T-cell (primary cell): ENCODE measurements at places on chromosomes 5 and 9. TPM values are rescaled to one million over a fixed set of nuclear protein-coding genes. Genes with fewer than 3 reads are reported as not detected.

DNA sequence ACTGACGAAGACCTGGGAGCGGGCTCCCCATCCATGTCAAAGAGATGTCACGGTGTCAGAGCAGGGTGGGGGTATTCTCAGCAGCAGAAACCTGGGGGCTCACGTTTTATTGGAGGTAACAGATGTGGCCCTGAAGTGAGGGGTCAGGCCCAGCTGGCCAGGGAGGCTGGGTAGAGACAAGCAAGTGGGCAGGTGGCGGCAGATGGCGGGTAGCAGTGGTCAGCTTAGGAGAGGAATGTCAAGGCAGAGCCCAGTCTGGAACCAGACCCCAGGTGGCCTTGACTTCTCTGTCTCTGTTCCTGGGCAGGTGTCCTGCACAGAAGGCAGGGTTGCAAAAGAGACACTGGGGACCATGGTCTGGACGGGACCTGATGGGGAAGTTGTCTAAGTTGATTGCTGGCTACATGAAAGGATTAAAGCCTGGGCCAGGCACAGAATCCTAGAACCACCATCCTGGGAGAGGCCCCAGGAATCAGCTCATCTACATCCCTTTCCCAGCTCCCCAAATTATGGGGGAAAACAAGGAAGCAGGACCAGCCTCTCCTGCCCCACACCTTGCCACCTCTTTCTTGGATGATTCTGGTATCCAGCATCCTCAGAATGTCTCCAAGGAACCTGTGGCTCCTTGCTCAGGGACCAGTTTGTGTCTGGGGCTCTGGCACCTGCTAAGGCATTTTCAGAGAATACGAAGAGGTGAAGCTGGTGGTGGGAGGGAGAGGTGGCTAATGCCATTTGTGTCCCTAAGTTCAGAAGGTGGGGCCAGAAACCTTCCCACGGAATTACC is 72.5 kb downstream of the AMBP start:
- no peak overlapping the region for H3K27ac ChIP-seq
- H3K36me3 ChIP-seq = no peaks in the 10 kb centered on the region
- peaks cover 9% of the 10 kb centered on the region for H3K27me3 ChIP-seq
- DNase-seq = no peak

DNA sequence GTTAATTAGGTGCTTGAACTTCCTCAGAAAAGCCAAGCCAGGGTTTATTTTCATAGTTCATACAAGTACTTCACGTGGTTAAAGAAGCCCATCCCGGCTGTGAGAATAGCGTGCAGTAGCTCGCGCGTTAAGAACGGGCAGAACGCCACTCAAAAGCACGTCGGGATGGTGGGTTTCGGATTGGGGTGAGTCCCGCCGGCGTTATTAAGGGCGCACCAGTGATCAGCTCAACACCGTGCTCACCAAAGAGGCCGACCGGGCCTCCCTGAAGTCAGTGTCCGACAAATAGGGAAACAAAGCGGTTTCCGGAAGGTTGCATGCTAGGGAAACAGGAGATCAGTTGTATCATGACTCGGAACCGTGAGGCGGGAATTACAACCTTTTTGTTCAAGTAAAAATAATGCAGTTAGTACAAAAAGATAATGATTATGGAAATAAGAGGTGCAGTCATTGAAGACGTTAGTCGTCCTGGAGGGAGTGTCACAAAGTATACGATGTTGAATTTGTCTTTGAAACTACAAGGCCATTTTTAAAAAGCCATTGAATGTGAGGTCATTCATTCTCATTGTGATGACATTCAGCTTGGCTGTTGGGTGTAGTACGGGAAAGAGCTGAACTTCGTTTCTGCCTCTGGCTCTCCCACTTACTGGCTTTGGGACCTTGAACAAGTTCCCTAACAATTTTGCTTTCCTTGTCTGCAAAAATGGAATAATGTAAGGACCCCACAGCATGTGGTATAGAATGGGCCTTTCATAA is 992 bp downstream of the SETD9 start:
- H3K4me3 ChIP-seq = peak overlapping the region; percentile 66
- peak overlapping the region; percentile 53 for H3K27ac ChIP-seq
- no peak for DNase-seq
- H3K36me3 ChIP-seq = no peaks in the 10 kb centered on the region
- peaks cover 6% of the 10 kb centered on the region for H3K4me1 ChIP-seq

TNFSF8 gene
- 63.4 TPM for total RNA-seq

WHRN gene
- total RNA-seq = 14.4 TPM

DNA sequence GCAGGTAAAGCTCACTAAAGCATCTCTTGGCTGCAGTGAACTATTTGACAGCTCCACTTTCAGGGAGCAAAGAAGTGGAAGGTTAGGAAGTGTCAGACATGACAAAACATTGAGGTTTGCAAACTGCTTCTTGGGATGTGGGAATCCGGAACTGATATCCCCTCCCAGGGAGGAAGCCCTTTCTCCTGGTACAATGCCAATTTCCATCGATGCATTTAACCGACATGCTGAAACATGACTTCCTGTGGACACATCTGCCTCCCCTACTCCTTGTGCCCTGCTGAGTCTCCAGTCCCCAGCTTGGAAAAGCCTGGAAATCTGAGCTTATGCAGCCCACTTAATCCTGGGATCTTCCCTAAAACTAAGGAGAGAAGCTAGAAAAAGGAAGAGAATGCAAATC is 323.1 kb upstream of the DAP start:
- H3K27ac ChIP-seq = no peak overlapping the region
- H3K4me3 ChIP-seq = no peak overlapping the region
- no peaks in the 10 kb centered on the region for H3K36me3 ChIP-seq
- H3K4me1 ChIP-seq = no peaks in the 10 kb centered on the region
- H3K27me3 ChIP-seq = peaks cover 2% of the 10 kb centered on the region
- DNase-seq = no peak

VCAN gene
- 0.41 TPM for total RNA-seq

GRCh38 chr5:143673676-143674468 is 138.1 kb upstream of the HMHB1 start:
- no peaks in the 10 kb centered on the region for H3K36me3 ChIP-seq
- H3K27ac ChIP-seq = no peak overlapping the region
- no peak overlapping the region for H3K4me3 ChIP-seq
- H3K4me1 ChIP-seq = no peaks in the 10 kb centered on the region

GRCh38 chr9:117343427-117343826 is 71.4 kb downstream of the ASTN2 start:
- no peak overlapping the region for H3K4me3 ChIP-seq
- no peak for DNase-seq
- no peaks in the 10 kb centered on the region for H3K27me3 ChIP-seq
- no peaks in the 10 kb centered on the region for H3K36me3 ChIP-seq

PRR16 gene
- total RNA-seq = not detected

- no peak overlapping the region for H3K4me3 ChIP-seq
- no peaks in the 10 kb centered on the region for H3K36me3 ChIP-seq
- no peaks in the 10 kb centered on the region for H3K4me1 ChIP-seq
- H3K27ac ChIP-seq = no peak overlapping the region
- no peaks in the 10 kb centered on the region for H3K27me3 ChIP-seq
- no peak for DNase-seq
Measured at GRCh38 chr9:90517103-90517502, 125.5 kb downstream of the DIRAS2 start.

PAX5 gene
- 1.7 TPM for total RNA-seq

- peaks cover 2% of the 10 kb centered on the region for H3K27me3 ChIP-seq
- no peak for DNase-seq
- peak overlapping the region; percentile 78 for H3K27ac ChIP-seq
- H3K4me1 ChIP-seq = peaks cover 10% of the 10 kb centered on the region
- peaks cover 18% of the 10 kb centered on the region for H3K36me3 ChIP-seq
- peak overlapping the region; percentile 96 for H3K4me3 ChIP-seq
Measured at GRCh38 chr5:180860273-180860886, 696 bp downstream of the ZFP62 start.

C9 gene
- 0.41 TPM for total RNA-seq

SHOC1 gene
- not detected for total RNA-seq

DNA sequence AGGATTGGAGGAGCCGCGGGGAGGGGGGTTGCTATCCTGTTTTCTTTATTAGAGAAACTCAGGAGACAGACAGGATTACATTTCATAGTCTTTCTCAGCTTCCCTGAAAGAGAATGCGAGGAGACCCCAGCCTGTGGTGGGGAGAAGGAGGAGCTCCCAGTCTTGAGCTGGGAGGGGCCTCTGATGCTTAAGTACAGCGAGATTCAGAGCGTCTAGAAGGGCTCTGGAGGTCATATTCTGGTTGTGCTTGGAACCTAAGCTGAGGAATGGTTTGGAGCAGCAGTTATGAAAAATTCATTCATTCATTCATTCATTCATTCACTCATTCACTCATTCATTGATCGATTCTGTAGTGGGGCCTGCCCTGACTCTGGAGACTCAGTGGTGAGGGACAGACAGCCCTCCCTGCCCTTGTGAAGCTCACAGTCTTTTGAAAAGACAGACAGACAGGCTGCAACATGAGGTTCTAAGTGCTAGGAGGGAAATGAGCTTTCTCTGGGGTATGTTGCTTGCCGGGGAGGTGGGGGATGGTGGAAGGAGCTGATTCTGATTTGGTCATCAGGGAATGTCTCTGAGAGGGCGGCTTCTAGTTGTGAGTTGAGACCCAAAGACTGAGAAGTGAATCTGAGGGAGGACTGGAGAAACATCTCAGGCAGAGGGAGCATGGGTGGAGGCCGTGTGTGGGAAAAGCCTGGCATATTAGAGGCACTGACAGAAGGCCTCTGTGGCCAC is 2.5 kb upstream of the SPRY4 start:
- H3K36me3 ChIP-seq = no peaks in the 10 kb centered on the region
- peaks cover 33% of the 10 kb centered on the region for H3K4me1 ChIP-seq
- H3K27me3 ChIP-seq = peaks cover 54% of the 10 kb centered on the region
- no peak for DNase-seq
- no peak overlapping the region for H3K27ac ChIP-seq
- H3K4me3 ChIP-seq = no peak overlapping the region

GRCh38 chr5:105430516-105430915 is 1867.9 kb upstream of the NUDT12 start:
- H3K27ac ChIP-seq = no peak overlapping the region
- no peak overlapping the region for H3K4me3 ChIP-seq
- no peaks in the 10 kb centered on the region for H3K36me3 ChIP-seq

DNA sequence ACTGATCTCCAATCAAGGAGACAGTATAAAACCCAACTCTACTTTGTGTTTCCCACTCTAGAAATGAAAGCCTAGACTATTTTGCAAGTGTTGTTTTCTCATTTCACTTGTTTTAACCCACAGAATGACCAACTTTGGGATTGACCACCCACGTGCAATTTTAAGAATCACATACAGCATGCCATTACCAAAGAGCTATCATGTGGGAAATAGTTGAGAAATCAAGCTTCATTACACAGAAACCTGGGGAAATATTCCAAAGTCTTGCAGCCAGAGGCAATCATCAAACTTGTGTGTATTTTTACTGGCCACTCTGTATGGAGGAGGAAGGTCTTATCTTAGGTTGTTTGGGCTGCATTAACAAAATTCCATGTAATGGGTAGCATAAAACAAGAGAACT is 451.4 kb upstream of the DAB2 start:
- H3K4me3 ChIP-seq = no peak overlapping the region
- no peaks in the 10 kb centered on the region for H3K4me1 ChIP-seq
- H3K27me3 ChIP-seq = no peaks in the 10 kb centered on the region
- H3K27ac ChIP-seq = no peak overlapping the region
- no peaks in the 10 kb centered on the region for H3K36me3 ChIP-seq
- DNase-seq = no peak

SPOCK1 gene
- total RNA-seq = not detected

DNA sequence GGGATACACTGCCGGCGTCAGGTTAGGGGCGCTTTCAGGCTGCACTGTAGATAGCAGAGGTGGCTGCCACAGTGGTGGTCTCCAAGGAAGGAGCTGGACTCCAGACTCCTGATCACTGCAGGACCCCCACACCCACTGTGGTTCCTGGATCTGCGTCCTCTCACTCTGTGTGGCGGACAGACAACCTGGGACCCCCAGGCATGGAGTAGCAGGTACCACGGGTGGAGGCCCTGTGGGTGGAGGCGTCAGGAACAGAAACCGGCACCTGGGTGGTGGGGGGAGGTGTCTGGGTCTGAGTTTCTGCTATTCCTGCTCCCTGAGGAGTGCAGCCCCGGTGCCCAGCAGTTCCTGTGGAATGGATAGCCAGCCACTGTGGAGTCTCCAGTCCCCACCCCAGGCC is 75.1 kb upstream of the PCAT7 start:
- DNase-seq = no peak
- no peaks in the 10 kb centered on the region for H3K27me3 ChIP-seq
- no peaks in the 10 kb centered on the region for H3K4me1 ChIP-seq
- H3K36me3 ChIP-seq = no peaks in the 10 kb centered on the region

IRX1 gene
- total RNA-seq = not detected

GRCh38 chr5:55162666-55163065 is 2.7 kb downstream of the GPX8 start:
- H3K4me1 ChIP-seq = no peaks in the 10 kb centered on the region
- no peak for DNase-seq
- H3K27ac ChIP-seq = no peak overlapping the region
- H3K36me3 ChIP-seq = no peaks in the 10 kb centered on the region

CORO2A gene
- 12.4 TPM for total RNA-seq

F2RL2 gene
- total RNA-seq = 0.09 TPM

DNA sequence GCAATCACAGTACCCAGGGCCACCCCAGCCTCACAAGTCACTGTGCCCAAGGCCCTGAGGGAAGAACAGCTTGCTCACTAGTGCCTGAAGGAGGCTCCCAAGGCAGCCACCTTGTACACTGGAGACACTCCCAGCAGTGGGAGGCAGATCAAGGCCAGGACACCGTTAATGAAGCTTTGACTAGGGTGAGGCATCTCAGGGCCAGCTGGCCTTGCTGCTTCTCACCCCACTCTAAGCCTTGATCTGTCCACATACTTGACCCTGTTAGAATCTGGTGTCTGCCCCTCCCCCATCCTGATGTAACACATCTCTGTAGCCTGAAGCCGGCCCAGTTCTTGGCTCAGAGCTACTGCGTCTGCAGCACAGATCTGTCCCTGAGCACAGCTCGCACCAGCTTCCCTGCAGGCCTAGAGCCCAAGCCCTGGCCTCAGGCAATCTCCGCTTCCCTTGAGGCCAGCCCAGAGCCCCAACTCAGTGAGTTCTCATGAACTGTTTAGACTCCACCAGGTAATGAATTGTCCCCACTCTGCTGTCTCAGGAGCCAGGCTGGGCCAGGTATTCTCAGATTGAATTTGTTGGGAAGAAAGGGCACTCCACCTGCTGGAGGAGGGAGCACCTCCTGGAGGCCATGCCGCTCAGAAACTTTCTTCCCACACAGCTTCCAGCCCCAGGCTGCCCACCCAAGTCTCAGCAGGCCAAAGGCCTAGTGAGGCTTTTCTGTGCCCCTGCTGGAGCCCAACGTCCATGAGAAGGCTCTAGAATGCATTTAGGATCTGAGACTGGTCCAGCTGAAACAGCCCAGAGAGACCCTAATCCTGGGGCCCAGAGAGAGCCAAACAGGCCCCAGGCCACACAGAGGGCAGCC is 13.4 kb upstream of the JADE2 start:
- H3K4me1 ChIP-seq = no peaks in the 10 kb centered on the region
- H3K4me3 ChIP-seq = no peak overlapping the region
- no peaks in the 10 kb centered on the region for H3K27me3 ChIP-seq

SCGB3A1 gene
- total RNA-seq = not detected
